T-helper 22 cell (primary cell): ENCODE measurements at places on chromosomes 11 and 22.

DNA sequence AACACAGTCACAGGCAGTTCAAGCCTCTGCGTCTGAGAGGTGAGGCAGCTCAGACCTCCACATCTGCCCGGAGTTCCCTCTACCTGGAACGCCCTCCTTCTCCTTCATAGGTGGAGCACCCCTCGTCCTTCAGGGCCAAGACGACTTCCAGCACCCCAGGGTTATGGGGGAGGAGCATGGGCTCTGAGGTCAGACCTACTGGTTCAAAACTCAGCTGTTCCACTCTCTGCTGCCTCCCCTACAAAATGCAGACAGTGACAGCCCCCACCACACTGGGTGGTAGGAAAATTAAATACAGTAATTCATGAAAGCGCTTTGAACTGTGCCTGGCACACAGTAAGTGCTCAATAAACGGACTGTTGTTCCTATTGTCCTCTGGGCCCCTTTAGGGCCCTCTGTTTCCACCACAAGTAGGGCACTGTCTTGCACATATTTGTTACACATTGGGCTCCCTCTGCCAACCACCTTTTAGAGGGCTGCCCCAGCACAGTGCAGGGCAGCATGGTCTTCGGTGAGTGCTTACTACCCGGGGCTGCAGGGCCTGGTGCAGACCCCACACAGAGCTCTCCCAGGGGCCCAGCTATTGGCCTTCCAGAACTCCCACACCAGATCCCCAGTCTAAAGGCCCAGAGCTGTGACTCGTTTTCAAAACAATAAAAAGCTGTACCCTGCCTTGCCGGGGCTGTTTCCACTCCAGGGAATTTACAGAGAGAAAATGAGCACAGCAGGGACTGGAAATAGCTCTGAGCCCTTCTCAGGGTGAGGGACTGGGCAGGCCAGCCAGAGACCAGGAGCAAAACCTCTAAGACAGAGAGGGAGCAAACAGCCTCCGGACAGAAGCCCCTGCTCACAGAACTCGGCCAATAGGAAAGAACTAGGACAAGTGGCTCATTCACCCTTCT lies 2.5 kb downstream of the TMEM184B start:
- no peak for DNase-seq

DNA sequence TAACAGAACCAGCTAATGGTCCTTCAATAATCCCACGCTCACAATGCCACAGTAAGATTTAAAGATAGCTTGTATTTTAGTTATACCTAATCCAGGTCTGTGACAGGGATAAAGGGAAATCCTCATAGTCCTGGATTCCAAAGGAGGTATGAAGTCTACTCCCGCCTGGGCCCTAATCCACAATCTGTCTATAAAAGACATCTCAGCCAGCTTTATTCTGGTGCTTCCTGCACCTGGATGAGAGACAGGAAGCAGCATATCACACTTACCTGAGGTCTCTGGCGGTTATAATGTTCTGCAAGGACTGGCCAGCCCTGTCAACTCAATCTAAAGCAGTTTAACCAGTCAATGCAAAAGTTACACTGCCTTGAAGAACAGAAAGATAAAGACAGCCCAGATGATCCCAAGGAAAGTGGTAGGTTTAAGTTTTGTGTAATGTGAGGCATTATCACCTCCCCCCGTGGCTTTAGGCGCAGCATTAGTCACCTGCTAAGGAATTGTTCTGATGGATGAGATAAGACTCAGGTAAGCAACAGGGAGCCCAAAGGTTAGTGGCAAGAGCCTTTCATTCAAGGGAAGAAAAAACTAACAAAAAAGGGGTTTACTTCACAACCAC lies 57.6 kb downstream of the PLEKHA7 start:
- no peak for DNase-seq

GRCh38 chr11:104015649-104016415 lies 20.6 kb upstream of the DDI1 start:
- DNase-seq: no peak

DNA sequence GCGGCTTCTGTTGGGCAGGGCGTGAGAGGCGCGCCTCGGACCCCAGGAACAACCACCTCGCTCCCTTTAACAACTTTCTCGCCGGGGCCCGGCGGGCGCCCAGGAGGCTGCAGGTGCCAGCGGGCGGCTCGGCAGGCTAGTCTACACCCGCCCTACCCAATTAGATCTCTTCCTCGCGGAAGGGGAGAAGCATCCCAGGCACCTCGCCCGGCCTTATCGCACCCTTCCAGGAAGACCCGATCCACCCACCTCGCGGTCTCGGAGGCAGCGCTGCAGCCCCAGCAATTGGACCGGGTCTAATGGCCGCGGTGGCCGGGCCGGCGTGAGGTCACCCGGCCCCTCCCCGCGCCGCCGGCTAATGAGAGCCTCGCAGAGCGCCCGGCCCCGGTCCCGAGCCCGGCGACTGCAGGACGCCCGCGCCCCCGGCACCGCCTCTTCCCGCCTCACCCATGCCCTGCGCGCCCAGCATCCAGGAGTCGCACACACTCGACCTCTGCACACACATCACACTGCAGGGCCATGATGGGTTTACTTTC lies at the start of gene PLAAT3:
Gene PLAAT3 (minus strand): TSS at position 298 of the 536 bp plus-strand sequence. CDS start 419 bp downstream, outside the sequence.
- peak; percentile 10 for DNase-seq

GRCh38 chr22:43183496-43184277 lies 3.2 kb downstream of the TTLL12 start:
- no peak for DNase-seq

GRCh38 chr22:49548356-49549202 lies 279.1 kb downstream of the BRD1 start:
- no peak for DNase-seq

DNA sequence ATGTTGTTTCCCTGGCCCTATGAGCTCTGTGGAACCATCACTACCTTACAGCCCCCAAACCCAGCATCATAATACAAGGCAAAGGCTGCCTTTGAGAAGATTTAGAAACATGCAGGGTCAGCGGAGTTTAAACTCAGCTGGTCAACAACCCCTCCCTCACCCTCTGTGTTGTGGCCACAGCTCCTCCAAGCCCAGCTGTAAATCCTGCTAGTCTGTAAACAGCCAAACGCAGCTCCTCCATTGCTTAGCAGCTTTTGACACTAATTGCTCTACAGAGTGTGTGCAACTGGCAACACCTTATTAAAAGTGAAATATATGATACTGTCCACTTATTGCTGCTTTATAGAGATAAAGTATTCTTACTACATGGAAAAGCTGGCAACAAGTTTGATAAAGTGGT lies 29.1 kb downstream of the OPCML start:
- no peak for DNase-seq

DNA sequence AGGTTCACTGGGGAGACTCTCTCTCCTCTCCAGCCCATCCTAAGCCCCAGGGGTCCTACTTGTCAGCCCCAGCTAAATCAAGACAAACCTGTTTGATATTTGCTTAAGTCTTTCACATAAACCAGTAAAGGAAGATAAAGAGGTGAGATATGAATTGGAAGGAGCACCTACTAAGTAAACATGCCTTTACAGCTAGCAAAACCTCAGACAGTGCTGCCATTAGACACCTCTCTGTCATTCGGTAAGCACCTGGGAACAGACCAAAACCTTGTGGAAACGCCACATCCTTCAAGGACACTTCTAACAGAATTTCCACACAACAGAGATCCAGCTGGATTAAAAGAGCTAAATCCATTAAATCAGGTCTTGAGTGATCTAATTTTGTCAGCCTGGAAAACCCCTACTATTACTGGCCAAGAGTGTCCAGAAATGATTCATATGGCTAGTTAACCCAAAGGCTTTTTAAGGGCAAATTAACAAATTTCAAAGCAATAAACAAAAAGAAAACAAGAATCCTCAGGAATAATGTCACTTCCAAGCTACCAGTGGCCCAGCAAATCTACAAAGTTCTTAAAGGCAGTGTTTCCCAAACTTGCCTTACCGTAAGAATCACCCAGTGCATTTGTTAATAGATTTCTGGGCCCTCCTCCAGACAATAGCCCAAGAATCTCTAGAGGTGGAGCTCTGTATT lies 2.4 kb downstream of the VPS37C start:
- no peak for DNase-seq

- DNase-seq: no peak
These were observed 41.2 kb downstream of the STIM1 start for GRCh38 chr11:3896644-3897043.

DNA sequence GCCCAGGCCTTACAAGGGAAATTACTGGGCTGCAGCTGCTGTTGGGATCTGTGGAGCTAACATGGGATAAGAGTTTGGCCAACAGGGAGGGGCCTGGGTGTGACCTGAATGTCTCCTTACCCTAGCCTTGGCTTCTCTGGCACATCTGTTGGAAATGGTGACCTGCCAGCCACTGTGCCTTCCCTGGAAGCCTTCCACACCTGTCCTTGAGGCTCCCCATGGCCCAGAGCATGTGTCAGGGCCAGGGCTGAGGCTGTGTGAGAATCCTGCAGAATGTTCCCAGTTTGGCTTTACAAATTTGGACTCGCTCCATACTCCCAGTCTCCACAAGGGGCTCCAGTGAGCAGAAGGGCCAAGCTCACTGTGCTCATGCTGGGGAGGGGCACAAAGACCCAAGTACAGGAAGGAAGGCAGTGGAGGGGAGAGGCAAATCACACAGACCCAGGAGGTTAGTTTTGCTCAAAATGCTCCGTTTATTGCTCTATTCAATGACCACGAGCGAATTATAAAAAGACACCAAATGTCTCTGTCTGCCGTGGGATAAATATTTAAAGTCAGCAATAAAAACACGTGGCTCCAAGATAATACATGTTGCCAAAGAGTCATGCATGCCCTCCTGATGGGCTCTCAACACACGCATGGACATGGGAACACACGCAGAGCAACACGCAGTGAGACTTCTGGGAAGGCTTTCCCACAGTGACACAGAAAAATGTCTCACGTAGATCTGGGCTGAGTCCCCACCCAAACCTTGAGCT lies 1.7 kb upstream of the IGSF22 start:
- no peak for DNase-seq

GRCh38 chr11:112310419-112310818 lies 49.8 kb upstream of the PLET1 start:
- DNase-seq: no peak

- DNase-seq: no peak
These were observed 59.4 kb downstream of the ACER3 start for GRCh38 chr11:76919887-76920746.

DNA sequence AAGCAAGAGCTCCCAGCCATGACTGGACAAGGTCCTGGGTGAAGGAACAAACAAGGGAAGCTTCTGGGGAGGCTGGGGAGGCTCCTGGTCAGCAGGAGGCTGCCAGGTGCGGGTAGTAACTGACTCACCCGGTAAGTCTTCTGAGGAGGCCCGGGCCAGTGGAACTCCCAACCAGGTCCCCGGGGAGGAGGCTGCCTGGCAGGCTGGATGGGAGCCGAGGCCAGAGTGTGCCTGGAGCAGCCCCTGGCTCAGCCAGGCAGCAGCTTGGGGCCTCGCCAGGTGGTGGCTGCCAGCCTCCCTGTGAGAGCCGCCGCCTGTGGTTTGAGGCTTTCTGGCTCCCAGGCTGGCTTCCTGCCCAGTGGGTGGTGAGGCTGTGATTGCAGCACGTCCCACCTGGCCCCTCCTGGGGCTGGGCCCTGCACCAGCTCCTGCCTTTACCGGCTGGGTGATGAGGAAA lies 46.2 kb downstream of the IGF2 start:
- DNase-seq: peak; percentile 60

DNA sequence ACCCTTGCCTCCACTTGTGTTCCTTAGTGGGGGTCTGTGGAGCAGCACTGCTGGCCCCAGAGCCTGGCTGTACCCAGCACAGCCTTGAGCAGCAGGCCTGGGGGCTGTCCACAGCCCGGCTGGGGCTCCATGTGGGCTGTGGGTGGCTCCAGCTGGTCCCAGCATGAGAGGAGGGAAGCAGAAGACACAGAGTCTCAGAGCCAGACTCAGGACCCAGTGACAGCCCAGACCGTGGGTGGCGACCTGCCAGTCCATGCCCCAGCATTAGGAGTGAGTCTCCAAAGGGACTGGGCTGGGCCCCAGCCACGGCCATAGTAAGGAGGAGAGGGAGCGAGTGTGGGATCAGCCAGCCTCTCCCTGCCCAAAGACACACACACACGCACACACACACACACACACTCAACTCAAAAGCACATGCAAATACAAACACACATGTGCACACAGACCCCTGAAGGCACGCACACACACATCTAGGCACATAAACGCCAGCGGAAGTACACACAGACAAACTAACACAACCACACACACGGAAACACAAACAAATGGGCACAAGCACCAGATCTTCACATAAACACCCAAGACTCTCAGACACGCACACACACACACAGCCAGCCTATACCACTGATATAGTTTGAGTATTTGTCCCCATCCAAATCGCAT lies 16.7 kb upstream of the LRRC10B start:
- DNase-seq: no peak

DNA sequence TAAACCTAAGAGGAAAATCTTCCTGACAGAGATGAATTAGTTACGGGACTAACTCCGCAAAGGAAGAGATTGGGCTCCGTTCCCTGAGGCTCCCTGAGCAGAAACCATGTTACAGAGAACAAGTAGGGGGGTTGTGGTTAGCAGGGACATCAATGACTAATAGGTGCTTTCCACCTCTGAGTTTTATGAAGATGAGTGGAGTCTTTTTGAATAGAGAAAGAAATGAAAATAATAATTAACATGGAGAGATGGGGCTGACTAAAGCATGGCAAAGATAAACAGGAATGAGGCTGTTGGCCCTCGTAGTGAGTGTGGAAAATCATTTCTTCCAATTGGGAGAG lies 47.5 kb upstream of the PICALM start:
- peak; percentile 27 for DNase-seq

DNA sequence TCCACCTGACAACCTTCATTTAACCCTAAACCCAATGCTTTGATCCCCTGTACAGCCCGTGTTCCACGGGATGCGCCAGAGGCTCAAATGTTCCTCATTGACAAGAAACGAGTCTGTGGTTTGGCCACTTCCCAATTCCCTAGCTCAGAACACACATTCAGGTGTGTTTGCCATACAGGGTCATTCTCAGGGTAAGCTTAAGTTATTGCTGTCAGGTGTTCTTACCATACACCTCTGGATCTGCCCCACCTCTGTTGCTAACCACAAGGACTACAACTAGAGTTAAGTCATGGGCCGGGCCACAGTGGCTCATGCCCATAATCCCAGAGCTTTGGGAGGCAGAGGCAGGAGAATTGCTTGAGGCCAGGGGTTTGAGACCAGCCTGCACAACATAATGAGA lies 45.6 kb upstream of the POLD3 start:
- no peak for DNase-seq

GRCh38 chr22:18152519-18152918 lies 2.5 kb downstream of the USP18 start:
- no peak for DNase-seq

- DNase-seq: no peak
These were observed 14.6 kb downstream of the SPECC1L start for GRCh38 chr22:24285245-24285644.

- no peak for DNase-seq
These were observed 24.1 kb downstream of the CUL5 start for GRCh38 chr11:108032800-108033199.

DNA sequence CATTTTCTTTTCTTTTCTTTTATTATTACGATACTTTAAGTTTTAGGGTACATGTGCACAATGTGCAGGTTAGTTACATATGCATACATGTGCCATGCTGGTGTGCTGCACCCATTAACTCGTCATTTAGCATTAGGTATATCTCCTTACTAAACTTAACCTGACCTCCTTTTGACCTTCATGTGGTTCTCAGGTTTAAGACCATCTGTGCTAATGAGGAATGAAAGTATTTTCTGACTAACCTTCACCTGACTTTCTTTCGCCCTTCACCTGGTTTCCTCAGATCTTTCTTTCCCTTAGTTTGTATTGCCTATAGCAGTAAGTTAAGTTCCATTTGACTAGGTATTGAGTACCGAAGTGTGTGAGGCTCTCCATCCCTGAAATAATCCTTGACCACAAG lies 6.5 kb downstream of the EXPH5 start:
- no peak for DNase-seq

- no peak for DNase-seq
These were observed 618.2 kb downstream of the TBC1D22A start for GRCh38 chr22:47380692-47381091.

GRCh38 chr11:94023856-94024255 lies 2.7 kb downstream of the HEPHL1 start:
- no peak for DNase-seq
